ENCODE measurements at places on chromosomes 7 and 10.

- DNase-seq = no peak
Measured at GRCh38 chr7:80943342-80943741, 24.5 kb upstream of the SEMA3C start.

GRCh38 chr10:51103554-51104217 lies 29.4 kb downstream of the PRKG1 start:
- DNase-seq = no peak

DNA sequence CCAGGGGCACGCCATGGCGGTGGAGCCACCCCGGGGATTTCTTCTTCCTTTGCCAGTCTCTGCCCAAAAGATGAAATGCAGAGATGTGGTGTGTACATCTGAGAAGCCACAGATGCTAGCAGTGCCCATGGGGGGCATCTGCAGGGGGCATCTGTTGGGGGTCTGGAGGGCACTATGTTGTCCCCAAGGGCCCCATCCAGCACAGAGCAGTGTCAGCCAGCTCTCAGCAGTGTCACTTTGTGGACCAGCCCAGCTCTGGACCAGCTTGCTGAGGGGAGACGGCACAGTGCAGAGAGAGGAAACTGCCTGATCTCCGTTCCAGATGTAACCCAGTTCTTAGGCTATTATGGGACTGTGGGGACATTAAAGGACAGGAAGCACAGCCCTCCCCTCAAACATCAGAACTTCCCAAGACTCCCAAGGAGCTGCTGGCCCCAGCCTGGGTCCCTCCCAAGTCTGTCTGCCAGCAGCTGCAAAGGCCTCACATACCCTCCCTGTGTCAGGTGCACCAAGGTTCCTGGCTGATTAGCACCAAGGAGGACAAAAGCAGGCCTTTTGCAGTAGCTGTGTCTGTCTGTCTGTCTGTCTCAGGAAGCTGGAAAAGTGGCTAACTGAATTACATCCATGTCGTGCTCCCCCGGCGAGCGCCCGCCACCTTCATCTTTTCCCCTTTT lies 536.5 kb downstream of the PTPRN2 start:
- no peak for DNase-seq

DNA sequence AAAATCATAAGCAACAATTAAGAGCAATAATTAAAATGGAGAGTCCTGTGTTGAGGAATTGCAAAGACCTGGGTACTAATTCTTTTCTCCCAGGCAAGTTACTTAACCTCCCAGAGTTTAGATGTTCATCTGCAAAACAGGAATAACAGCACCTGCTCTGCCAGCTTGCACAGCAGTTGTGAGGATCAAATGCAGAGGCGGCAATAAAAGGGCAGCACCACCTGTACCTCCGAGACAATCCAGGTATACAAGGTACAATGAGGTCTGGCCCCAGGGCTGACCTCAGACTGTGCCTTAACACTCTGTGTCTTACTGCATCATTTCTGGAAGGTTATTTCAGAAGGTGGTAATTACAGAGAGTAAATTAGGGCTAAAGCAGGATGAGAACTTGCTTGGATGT lies 14.5 kb upstream of the FAM204A start:
- no peak for DNase-seq

DNA sequence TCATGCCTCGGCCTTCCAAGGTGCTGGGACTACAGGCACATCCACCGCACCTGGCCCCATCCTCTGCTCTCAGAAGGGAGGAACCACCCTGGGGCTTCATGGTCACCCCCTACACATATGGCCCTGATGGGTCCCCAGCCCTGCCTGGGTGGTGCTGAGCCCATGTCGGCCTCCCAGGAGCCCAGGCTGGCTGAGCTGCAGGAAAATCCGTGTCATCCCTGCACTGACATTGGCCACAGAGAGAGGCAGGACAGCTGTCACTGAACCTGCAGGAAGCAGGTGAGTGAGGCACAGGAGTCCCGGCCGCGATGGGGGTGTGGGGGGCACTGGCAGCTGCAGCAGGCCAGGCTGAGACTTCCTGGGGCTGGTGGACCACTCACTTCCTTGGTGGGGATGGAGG lies 8.0 kb downstream of the GRIFIN start:
- DNase-seq = no peak

- DNase-seq = peak; percentile 37
Measured at GRCh38 chr7:155161690-155162089, 91.6 kb downstream of the HTR5A start.

DNA sequence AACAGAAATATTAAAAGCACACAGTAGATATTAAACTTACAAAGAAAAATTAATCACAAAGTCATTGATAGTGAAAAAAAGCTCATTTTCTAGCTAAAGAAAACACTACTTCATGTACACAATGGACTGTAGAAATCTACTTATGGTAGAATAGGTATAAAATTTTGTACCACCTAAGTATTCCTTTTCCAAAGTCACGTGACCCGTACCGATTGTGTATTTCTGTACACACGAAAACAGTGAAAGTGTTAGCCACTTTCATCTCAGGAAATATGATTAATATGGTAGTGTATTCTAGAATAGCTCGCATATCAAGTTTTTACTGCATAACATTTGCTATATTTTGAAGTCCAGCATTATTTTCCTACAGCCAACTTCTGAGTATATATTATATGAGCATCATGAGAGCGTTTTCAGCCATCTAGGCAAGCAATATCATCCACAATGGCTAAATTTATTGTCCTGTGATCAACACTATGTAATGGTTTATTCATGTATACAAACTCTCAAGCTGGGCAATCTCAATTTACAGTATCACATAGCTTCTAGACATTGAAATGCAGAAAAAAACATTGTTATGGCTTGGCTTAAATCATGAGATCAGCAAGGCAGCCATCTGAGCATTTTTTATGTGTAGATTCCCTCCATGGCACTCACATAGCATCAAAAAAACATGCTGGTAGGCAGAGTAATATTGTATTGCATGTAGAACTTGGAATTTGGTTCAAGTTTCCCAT lies 114.7 kb downstream of the CD36 start:
- no peak for DNase-seq

DNA sequence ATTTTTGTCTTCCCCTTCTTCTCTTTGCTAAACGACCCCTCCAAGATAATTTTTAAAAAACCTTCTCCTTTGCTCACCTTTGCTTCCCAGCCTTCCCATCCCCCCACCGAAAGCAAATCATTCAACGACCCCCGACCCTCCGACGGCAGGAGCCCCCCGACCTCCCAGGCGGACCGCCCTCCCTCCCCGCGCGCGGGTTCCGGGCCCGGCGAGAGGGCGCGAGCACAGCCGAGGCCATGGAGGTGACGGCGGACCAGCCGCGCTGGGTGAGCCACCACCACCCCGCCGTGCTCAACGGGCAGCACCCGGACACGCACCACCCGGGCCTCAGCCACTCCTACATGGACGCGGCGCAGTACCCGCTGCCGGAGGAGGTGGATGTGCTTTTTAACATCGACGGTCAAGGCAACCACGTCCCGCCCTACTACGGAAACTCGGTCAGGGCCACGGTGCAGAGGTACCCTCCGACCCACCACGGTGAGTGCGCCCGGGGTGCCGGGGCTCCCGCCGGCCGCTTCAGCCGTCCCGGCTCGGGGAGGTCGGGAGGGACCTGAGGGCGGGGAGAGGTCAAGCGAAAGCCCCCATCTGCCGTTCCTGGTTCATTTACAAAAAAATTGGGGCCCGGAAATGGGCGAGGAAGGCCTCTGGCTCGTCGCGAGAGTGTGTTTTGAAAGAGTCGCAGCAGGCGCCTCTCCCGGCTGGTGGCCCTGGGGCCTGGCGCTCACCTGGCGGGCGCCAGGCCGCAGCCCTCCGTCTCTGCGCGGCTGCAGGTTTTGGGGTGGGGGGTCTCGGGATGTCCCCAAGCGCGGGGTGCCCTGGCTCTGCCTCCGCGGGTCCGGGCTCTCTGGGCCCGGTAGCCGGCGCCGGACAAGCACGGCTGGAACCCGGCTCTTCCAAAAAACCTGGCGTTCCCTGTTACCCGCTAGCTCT lies 1.2 kb downstream of the GATA3 start:
- DNase-seq = peak; percentile 82

DNA sequence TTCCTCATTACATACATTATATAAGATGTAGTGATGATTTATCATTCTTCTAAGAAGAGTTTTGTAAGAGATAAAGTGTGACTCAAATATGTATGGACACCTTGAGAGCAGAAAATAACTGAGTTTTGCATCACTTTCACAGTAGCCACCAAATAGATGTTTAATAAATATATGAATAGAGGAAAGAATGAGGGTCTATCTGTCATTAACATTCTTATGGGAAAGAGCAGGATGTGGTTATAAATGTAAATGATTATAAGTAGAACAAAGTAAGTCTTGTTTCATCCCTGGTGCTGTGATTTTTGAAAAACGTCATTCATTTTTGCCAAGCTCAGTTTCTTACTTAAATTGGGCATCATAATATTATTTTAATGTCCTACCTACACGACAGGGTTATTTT lies 15.0 kb upstream of the CRPPA start:
- DNase-seq = no peak

DNA sequence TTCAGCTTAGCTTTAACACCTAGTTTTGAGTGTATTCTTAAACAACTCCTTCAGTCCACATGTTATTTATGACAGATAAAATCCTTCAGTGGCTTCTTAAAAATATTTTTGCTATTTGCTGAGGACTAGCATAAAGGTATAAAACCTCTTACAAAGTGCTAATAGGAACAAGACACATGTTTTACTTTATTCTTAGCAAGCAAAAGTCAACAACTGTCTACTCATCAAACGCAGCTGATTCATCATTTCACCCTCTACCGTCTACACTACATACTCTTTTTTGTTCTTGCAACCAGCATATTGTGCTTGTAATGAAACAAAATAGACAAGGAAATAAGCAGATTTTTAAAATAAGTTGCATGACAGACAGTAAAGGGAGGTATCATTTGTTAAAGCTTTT lies 319.7 kb downstream of the SNX13 start:
- DNase-seq = no peak

Data from activated CD8-positive, alpha-beta memory T cell treated with anti-CD3 and anti-CD28 coated beads for 24 hours (primary cell).